ENCODE measurements at places on chromosomes 7 and 10. TPM values are rescaled to one million over a fixed set of nuclear protein-coding genes. Genes with fewer than 3 reads are reported as not detected.

Gene NANOS1
- total RNA-seq, result 0.22 TPM

Gene STRA8
- total RNA-seq, result not detected

Gene GPNMB
- total RNA-seq, result 7.2 TPM

Gene MACC1
- total RNA-seq, result 0.37 TPM

Gene KCTD7
- 12.5 TPM for total RNA-seq

Gene HOXA5
- not detected for total RNA-seq

Gene NAT16
- not detected for total RNA-seq

Gene SLC13A1
- total RNA-seq, result not detected

Gene CPVL
- total RNA-seq, result 1.3 TPM

Gene PDLIM1
- total RNA-seq, result 0.88 TPM

Gene NPTX2
- total RNA-seq, result not detected

Gene NPY
- total RNA-seq, result not detected

Gene PRSS1
- total RNA-seq, result not detected

Gene ZNF786
- total RNA-seq, result 8.5 TPM

Gene SPRN
- not detected for total RNA-seq

Gene PVRIG
- total RNA-seq, result 23.9 TPM

Gene NODAL
- total RNA-seq, result not detected
